Heart right ventricle (tissue), 16 donors: ENCODE measurements at places on chromosomes 12 and 14. TPM values are rescaled to one million over a fixed set of nuclear protein-coding genes. Genes with fewer than 3 reads are reported as not detected.

The NKX2-1 gene
- not detected for polyA plus RNA-seq

The MGP gene
- polyA plus RNA-seq = 528 TPM

The STON2 gene
- 2.8 TPM for polyA plus RNA-seq

The CCDC177 gene
- polyA plus RNA-seq = 0.03 TPM

The TMEM63C gene
- under 0.01 TPM for polyA plus RNA-seq
